ENCODE measurements at places on chromosomes 5 and 9. TPM values are rescaled to one million over a fixed set of nuclear protein-coding genes. Genes with fewer than 3 reads are reported as not detected.

The ANKRD34B gene
- total RNA-seq: 3.6 TPM

The ZNF474 gene
- total RNA-seq: not detected

- no peaks in the 10 kb centered on the region for H3K27me3 ChIP-seq
- no peak for DNase-seq
- no peak overlapping the region for H3K27ac ChIP-seq
- H3K36me3 ChIP-seq: peaks cover 16% of the 10 kb centered on the region
Measured at GRCh38 chr5:170339780-170340167, 42.2 kb upstream of the LCP2 start.

GRCh38 chr5:156460471-156460870 is 133.5 kb downstream of the SGCD start:
- no peaks in the 10 kb centered on the region for H3K36me3 ChIP-seq
- H3K4me3 ChIP-seq: no peak overlapping the region
- no peak for DNase-seq
- H3K27me3 ChIP-seq: no peaks in the 10 kb centered on the region

DNA sequence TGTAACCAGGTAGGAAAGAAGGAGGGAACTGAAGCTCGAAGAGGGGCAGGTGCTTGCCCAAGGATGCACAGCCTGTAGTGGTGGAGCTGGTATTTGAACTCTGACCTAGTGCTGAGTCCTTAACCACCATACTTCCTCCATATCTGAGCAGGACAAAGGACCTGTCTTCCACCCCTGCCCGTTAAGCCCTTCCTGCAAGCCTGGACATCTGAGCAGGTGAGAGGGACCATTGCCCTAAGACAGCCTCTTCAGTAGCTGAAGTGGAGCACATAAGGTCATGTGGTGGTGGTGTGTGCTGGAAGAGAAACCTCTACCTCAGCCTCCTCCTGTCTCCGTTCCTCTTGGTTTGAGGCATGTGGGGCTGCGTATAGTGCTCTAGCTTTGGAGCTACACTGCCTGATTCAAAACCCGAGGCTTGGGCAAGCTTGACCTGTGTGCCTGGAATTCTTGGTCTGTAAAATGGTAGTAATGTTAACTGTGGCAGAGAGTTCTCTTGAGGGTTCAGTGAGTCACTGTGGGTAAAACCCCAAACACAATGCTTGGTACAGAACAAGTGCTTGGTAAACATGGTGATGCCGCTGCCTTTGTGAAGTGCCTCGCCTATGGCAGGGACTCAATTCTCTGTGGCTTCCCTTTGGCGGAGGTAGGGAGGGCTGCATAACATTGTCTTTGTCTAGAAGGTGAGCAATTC is 7.4 kb downstream of the GALNT10 start:
- H3K4me1 ChIP-seq: peaks cover 66% of the 10 kb centered on the region
- H3K27me3 ChIP-seq: no peaks in the 10 kb centered on the region
- 0 out of 2 replicates have a peak, but pooled peaks cover 2% of the 10 kb centered on the region for H3K36me3 ChIP-seq

DNA sequence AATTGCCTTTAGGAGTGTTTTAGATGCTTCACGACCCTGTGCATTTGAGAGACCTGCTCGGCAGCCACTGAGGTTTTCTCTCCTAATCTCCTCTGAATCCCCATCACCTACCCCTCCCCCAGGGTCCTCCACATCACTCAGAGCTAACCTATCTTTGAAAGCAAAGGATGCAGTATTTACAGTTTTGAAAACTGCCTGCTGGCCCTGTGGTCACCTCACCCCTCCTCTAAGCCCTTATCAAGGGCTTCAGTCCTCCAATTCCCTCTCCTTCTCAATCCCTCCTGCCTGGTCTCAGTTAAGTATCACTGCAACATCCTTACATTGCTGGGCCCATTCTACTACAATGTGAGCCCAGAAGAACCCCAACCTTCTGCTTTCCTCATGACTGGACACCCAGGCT is 4.6 kb downstream of the RPP25L start:
- no peak overlapping the region for H3K27ac ChIP-seq
- H3K36me3 ChIP-seq: no peaks in the 10 kb centered on the region
- peaks cover 15% of the 10 kb centered on the region for H3K4me1 ChIP-seq
- H3K4me3 ChIP-seq: no peak overlapping the region

DNA sequence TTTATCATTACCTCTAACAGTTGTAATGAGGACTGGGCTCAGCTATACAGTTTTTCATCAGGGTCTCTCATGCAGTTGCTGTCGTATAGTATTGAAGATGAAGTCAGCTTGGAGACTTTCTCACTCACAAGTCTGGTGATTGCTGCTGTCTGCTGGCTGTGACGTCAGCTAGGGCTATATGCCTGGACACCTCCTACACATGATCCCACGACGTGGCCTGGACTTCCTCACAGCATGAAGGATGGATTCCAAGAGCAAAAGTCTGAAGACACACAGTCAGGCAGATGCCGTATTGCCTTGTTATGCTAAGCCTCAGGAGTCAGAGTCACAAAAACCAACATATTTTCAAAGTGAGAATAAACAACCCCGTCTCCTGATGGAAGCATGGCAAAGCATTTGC is 193.3 kb downstream of the LURAP1L start:
- no peak for DNase-seq
- H3K27me3 ChIP-seq: no peaks in the 10 kb centered on the region
- no peak overlapping the region for H3K4me3 ChIP-seq
- peaks cover 5% of the 10 kb centered on the region for H3K36me3 ChIP-seq

DNA sequence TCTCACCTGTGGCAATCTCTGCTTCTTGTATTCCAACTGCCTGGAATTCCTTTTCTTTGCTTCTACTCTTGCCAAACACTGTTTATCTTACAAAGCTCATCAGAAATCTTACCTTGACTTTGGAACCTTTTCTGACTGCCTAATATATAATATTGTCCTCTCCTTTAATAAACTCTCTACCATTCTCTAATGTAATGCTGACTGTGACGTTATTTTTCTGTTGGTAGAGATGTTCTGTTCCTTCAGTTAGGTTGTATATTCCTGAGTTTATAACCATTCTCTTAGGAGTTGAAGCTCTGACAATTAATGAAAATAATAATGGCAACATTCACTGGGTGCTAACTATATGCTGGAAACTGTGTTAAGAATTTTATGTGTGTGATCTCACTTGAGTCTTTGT is 188.8 kb upstream of the ATP10B start:
- no peaks in the 10 kb centered on the region for H3K36me3 ChIP-seq
- H3K4me3 ChIP-seq: no peak overlapping the region
- H3K27me3 ChIP-seq: no peaks in the 10 kb centered on the region
- no peak for DNase-seq

GRCh38 chr5:154234551-154234950 is 44.0 kb downstream of the GALNT10 start:
- H3K27ac ChIP-seq: no peak overlapping the region
- no peaks in the 10 kb centered on the region for H3K36me3 ChIP-seq
- peaks cover 24% of the 10 kb centered on the region for H3K4me1 ChIP-seq
- no peak overlapping the region for H3K4me3 ChIP-seq
- DNase-seq: no peak

GRCh38 chr9:131290767-131291370 is 1.3 kb downstream of the PLPP7 start:
- peaks cover 10% of the 10 kb centered on the region for H3K4me1 ChIP-seq
- no peaks in the 10 kb centered on the region for H3K27me3 ChIP-seq

- H3K4me1 ChIP-seq: peaks cover 15% of the 10 kb centered on the region
- no peak for DNase-seq
- no peaks in the 10 kb centered on the region for H3K36me3 ChIP-seq
Measured at GRCh38 chr5:180391276-180391675, 38.1 kb upstream of the GFPT2 start.

- DNase-seq: no peak
- peaks cover 3% of the 10 kb centered on the region for H3K27me3 ChIP-seq
- peaks cover 22% of the 10 kb centered on the region for H3K4me1 ChIP-seq
- H3K27ac ChIP-seq: no peak overlapping the region
Measured at GRCh38 chr5:10469253-10470050, 27.8 kb downstream of the ROPN1L start.
